Amniotic stem cell (primary cell): ENCODE measurements at places on chromosomes 5 and 9.

DNA sequence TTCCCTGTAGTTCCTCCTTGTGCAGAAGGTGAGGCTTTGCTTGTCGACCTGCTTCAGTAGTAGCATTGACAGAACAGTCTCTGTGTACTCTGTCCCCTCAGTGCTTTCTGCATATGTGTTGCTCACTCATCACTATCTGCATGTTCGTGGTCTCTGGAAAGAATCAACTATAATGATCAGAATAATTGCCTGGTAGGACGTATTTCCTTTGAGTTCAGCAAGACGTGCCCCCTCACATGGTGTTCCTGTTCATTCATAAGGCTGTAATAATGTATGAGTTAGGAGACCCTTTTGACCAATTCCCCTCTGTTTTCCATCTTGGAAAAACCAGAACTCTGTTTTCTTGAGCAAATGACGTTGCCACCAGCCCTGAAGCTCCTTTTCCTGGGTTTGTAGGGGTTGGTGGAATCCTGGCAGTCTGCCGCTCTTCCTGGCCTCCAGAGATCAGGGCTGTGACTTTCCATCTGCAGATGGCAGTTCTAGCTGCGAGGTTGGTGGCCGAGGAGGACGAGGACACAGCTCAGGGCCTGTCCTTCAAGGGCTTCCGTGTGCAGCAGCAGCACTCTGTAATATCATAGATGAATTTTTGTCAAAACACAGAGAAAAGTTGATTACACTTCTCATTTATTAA is 61.9 kb downstream of the EXOSC2 start:
- no peak for DNase-seq

- DNase-seq: no peak
These were observed 1.1 kb downstream of the IPO11 start for GRCh38 chr5:62413711-62414110.

DNA sequence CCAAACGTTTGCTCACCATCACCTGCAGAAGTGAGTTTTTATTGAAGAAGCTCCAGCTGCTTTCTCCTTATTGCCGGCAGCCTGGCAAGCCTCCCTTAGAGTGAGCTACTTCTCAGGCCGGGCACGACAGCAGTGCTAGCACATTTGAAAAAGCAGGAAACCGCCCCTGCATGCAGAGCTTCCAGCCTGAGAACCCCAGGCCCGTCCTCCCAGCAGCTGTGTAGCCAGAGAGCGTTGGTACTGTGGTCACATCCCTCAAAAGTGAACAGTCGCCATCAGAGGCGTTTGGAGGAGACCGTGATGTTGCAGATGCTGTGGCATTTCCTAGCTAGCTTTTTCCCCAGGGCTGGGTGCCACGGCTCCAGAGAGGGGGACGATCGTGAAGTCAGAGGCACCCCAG is 23.5 kb downstream of the SLC25A25 start:
- no peak for DNase-seq

DNA sequence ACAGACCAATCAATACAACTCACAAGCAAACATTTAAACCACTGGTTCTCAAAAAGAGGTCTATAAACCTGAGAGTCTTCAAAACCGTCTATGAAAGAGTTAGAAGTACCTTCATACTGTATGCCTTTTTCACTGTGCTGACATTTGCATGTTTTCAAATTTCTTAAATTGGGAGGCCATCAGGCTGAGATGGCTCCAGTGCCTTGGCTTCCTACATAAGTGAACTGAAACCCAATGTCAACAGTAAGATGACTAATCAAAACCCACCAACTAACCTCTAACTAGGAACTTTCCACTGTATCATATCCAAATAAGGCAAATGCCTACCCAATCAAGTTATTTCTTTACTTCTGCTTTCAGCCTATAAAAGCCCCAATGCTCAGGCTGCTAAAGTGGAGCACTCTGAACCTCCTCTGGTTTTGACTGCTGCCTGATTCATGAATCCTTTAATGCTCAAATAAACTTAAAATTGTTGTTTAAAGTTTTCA is 35.1 kb downstream of the FAM13B start:
- no peak for DNase-seq

DNA sequence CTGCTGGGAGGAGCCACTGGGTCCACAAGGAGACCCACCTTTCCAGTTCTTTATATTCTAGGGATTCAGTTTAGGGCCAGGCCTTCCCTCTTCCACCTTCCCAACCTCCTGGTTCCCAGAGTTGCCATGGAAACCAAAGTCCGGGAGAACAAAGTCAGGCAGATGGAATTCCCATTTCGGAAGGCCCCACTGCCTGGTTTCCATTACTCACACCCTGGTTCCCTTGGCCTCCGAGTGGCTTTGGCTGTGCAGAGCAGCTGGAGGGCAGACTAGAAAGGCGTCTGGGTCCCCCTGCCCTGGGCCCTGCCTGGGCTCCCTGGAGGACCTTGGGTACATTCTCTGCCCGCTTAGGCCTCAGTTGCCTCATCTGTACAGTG is 136.1 kb downstream of the RGS3 start:
- peak; percentile 87 for DNase-seq

- no peak for DNase-seq
These were observed 11.3 kb upstream of the MIER3 start for GRCh38 chr5:56963246-56963645.

DNA sequence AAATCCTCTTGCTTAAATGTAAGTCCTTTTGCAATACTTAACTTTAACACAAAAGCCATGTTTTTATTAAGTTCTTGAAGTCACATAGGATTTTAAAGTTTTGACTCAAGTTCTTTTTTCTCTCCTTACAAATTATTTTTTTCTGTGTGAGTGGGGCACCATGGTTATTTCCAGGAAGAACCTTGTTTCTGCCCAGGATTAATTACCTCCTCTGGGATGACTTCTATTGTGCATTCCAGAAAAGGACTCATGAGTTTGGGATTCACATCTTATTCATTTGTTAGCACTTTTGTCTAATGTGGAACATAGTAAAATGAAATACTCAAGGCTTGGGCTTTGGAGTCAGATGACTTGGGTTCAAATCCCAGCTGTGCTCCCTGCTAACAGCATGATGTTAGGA is 421.4 kb upstream of the WWC1 start:
- no peak for DNase-seq

- DNase-seq: no peak
These were observed 10.1 kb upstream of the GLRX start for GRCh38 chr5:95832664-95833063.

GRCh38 chr9:130997925-130998596 is 10.9 kb upstream of the LAMC3 start:
- DNase-seq: no peak

DNA sequence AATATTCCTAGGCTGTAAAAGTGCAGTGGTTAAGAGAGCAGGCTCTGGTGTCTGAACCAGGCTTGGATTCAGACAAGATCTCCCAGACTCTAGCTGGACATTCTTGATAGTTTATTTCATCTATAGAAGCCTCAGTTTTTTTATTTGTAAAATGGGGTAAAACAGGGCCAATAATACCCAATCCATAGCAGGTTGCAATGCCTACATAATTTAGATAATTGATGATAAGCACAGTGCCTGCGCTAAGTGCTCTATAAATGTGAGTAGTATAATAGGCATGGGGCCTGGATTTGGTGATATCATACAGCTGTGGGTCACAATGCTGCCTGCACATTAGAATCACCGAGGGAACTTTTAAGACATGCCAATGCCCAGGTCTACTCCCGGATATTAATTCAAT is 603.5 kb downstream of the ISL1 start:
- no peak for DNase-seq

GRCh38 chr5:73201547-73202513 is 28.8 kb downstream of the TMEM174 start:
- DNase-seq: no peak

- no peak for DNase-seq
These were observed 14.8 kb downstream of the PDGFRB start for GRCh38 chr5:150140830-150141229.

DNA sequence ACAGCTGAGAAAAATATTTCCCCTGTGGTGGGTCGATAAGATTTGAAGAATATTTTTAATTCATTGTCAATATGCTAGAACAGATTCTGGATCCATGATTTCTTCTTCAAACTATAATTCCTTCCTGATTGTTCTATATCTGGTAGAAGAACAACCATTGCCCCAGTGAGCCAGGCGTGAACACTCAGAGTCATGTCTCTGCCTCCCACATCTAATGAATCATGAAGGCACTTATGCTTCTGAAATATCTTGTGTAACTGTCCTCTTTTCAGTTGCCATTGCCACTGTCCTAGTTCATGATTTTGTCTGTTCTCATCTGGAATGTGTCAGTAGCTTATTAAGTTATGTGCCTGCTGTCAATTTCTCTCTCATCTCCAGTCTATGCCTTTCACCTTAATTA is 40.0 kb downstream of the GABRG2 start:
- DNase-seq: no peak

DNA sequence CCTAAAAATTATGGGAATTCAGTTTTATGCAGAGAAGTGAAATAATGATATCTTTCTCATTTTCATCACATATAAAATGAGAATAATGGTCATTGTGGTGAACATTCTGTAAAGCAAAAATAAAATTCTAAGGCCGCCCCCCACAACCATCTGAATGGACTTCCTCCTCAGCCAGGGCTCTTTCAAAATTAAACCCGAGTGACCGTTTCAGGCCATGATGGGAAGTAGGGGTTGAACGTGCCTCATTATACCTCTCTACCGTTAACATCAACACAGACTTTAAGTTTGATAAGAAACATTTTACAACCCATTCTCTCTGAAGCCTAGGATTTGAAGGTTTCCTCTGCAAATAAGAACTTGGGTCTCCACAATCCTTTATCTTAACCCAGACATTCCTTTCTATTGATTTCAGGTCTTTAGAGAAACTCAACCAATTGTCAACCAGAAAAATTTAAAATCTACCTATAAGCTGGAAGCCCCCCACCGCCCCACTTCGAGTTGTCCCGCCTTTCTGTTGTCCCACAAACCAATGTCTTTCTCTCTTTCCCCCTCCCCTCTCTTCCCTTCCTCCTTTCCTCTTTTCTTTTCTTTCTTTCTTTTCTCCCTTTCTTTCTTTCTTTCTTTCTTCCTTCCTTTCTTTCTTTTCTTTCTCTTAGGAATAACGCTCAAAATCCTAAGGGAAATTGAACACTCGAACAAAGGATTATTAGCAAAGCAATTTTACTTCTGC is 1.7 kb upstream of the TMCO6 start:
- DNase-seq: no peak

DNA sequence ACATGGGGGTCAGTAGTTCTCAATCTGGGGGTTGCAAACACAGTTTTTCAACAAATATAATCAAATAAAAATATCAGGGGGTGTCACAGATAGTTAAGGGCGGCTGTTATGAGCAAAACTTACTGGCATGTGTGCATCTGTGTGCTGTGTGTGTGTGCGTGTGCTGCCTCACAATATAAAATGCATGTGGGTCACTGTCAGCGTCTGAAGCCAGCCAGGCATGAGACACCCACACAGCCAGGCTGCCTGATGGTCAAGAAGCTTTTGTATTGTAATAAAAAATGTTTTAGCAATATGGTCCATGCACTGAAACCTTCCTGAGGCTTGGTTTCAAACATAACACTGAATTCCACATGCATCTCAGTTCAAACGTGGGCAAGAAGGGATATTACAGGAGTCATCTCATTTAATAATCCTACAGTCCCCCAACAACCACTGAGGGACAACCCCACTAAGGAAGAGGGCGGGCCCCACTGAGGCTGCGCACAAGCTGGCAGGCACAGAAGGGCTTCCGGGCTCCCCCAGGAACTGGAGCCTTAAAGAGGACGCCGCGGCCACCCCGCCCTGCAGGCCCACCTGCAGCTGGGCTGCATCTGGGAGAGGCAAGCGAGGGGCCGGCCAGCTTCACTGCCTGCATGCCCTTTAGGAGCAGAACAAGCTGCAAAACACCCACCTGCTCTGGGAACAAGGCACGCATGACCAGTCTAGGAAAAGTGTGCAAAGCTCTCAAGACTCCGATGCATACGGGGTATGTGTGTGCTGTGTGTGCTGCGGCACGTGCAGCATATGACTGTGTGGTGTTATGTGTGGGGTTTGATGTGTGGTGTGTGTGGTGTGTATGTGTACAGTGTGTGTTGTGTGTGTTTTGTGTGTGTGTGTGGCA is 14.1 kb downstream of the SEMA4D start:
- no peak for DNase-seq

DNA sequence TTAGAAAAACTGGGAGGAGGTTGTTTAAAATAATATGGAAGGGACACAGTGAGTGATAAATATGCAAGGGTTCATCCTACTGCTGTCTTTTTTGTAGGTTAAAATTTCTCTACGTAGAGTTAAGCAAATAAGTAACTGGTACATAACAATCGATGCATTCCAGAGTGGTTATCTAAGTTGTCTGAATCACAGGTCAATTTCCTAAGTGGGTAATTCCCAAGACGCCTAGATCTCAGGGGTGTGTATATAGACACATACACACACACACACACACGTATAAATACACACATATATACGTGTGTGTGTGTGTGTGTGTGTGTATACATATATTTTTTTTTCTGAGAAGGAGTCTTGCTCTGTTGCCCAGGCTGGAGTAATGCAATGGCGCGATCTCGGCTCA is 22.3 kb downstream of the CAAP1 start:
- no peak for DNase-seq

- no peak for DNase-seq
These were observed 534.6 kb upstream of the BRINP1 start for GRCh38 chr9:119903851-119904250.

DNA sequence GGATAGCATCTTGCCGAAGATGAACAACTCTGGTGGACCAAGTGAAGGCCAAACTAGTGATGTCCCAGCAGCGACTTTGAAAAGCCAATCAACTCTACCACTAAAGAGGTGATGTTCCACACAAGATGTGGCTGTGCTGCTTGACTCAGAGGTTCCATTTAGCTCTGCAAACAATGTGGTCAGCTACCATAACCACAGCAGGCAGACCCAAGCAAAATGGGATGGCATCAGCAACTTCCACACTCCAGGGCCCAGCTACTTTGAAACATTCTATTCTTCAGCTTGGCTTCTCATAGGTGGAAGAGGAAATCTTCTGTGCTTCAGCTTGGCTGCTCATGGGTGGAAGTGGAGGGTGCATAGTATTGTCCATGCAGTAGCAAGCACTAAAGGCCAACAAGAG is 70.5 kb downstream of the IRX2 start:
- no peak for DNase-seq

- no peak for DNase-seq
These were observed 149.2 kb downstream of the CEP120 start for GRCh38 chr5:123273984-123274383.

DNA sequence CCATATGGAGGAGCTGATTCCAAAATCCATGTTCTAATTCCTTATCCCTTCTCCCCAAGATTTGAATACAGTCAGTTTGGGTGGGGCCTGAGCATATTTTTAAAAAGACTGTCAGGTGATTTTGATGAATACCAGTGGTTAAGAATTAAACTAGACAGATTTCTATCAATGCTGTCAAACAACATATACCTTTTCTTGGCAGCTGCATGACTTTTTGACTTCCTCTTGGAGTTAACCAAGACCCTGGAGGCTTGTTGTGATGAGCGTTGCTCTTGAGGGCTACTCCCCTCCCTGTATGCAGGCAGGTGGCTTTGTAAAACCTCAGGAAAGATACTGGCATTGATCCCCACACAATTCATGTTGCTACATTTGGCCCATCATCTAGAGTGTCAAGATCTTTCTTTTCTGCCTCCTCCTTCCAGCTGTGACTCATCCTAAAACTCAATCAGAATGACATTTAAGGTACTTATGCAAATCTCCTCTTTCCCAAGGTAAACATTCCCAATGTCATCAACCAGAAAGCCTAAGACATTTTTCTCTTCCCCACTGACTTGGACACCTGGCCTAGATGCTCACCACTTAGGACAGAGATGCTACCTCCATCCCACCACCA is 61.7 kb downstream of the PPP2R2B start:
- no peak for DNase-seq
